ENCODE measurements at places on chromosomes 11 and 22. TPM values are rescaled to one million over a fixed set of nuclear protein-coding genes. Genes with fewer than 3 reads are reported as not detected.
A peak's percentile ranks its signal among the peaks of the same experiment; 100 is the strongest.

The APOL6 gene
- 6.7 TPM for total RNA-seq

The DEFB131B gene
- total RNA-seq = not detected

The RTN4R gene
- 0.44 TPM for total RNA-seq

The OR52H1 gene
- not detected for total RNA-seq

The RCOR2 gene
- total RNA-seq = 0.28 TPM

The GLYAT gene
- not detected for total RNA-seq

DNA sequence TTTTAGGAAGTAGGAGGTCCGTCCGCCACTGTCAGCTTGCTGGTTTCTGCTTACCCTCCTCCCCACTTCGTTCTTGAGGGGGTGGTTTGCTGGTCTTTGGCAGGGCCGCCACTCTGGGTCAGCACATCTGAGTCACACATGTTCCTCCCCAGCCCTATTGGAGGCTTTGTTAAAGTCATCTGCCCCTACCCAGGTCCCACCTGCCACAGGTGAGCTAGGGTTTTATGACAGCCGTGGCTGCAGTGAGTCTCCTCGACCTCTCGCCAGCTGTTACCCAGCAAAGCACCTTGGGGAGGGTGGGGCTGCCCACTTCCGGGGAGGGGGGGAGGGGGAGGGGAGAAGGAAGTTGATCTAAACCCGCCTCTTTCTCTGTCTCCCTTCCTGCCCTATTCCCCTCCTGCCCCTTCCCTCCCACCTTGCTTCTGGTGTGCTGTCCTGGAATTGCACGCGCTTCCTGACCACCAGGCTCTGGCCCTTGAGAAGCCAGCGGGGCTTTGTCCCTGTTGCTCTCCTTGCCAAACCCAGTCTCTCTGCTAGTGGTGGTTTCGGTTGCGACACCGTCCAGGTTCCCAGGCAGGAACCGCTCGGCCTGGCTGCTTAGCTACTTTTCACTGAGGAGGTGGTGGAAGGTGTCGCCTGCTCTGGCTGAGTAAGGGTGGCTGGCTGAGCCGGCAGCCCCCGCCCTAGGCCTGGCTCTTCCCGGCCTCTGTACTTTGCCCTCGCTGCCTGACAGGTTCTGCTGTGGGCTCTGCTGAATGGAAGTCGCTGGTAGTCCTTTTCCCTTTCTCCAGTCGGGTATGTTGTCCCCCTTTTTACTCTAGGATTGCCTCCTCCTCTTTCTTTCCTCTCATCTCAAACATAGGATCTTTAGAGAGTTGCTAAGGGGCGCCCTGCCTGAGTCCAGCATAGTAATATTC, 28.5 kb downstream of the RCOR2 start:
- peak; percentile 62 for DNase-seq

- no peak for DNase-seq
These were observed 7.5 kb upstream of the POLDIP3 start for GRCh38 chr22:42622061-42622710.

DNA sequence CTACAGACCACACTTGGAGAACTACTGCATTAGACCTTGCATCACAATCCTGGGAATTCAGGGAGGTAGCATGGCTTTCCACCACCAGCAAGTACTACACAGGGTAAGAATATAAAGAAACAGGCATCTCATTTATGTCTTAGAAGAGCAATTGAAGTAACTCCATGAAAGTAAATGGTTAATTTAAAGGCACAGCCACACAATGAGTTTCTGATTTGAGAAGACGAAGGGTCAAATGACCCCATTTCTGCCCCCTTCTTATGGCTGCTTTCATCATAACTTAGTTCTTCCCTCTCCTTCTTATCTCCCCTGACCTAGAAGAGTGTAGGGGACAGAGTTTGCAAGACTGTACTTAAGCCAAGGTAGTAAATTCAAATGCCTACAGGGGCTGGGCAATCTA, 6.0 kb downstream of the TRIM66 start:
- DNase-seq = no peak
